ENCODE measurements at places on chromosomes 2 and 18.

- no peak for DNase-seq
Measured at GRCh38 chr2:152359573-152360363, 24.8 kb downstream of the FMNL2 start.

DNA sequence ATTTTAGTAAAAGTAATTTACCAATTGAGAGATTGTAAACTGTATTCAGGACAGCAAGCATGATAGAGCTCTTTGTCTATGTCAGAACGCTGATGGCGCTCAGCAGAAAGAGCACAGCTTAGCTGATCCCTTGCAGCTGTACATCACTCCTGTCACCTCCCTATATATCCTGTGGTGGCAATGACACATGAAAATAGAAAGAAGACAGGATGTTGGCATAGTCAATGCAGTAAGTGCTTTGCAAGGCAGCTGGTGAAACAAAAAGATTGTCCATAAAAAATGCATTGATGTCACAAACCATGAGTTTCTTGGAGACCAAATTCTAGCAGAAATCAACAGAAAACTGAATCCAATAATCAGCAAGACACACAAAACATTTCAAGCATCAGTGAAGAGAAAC lies 221.5 kb downstream of the RIT2 start:
- DNase-seq, result no peak

DNA sequence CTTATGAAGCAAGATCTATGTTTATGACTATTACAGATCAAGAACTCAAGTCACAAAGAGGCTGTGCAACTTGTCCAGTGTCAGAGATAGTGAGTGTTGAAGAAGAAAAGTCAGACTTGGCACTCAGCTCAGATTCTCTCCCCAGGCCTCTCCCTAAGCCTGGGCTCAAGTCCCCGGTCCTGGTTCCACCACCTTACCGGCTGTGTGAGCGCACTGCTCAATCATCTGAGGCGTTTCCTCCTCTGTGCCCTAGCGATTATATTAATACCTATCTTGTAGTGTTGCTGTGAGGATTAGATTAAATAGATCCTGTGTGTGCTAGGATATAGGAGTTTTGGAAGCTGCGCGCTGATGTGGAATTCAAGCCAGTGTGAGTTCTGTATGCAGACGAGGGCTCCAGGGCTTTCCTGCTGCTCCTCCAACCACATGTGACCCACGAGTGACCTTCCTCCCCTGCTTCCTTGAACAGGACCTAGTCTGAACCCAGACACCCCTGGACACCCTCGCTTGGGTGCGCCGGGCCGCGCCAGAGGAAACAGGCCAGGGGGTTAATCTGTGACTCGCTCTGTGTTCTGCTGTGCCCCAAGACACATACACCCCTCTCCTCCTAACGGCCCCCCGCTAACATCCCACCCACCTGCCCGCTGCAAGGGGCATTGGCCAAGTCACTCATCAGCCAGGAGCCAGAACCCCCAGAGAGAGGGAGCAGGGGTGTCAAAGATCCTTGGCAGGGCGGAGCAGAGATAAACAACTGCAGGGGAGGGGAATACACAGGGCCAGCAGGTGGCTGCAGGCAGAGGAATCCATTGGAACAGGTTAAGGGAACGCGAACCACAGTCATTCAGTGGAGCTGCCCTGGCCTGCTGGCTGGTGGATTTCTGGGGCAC lies 38.3 kb downstream of the TNS1 start:
- no peak for DNase-seq

GRCh38 chr2:20072436-20073158 lies 21.2 kb upstream of the LAPTM4A start:
- DNase-seq, result no peak

DNA sequence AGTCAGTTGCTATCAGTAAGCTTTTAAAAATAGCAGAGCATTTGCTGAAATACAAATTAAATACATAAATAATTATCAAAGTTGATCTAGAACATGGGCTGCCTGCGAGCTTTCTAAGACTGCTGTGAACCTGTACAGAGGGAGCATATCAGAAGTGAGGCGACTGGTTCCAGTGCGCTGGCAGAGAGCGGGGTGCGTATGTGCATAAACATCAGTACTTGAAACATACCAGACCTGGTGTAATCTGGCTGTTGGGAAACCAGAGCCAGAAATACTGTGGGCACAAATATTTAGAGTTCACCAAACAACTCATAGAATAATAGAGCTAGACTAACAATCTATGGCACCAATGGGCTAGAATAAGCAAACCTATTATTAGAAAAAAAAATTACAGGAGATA lies 27.3 kb downstream of the PDIA6 start:
- no peak for DNase-seq

GRCh38 chr2:17422061-17422460 lies 96.2 kb downstream of the RAD51AP2 start:
- DNase-seq, result no peak

DNA sequence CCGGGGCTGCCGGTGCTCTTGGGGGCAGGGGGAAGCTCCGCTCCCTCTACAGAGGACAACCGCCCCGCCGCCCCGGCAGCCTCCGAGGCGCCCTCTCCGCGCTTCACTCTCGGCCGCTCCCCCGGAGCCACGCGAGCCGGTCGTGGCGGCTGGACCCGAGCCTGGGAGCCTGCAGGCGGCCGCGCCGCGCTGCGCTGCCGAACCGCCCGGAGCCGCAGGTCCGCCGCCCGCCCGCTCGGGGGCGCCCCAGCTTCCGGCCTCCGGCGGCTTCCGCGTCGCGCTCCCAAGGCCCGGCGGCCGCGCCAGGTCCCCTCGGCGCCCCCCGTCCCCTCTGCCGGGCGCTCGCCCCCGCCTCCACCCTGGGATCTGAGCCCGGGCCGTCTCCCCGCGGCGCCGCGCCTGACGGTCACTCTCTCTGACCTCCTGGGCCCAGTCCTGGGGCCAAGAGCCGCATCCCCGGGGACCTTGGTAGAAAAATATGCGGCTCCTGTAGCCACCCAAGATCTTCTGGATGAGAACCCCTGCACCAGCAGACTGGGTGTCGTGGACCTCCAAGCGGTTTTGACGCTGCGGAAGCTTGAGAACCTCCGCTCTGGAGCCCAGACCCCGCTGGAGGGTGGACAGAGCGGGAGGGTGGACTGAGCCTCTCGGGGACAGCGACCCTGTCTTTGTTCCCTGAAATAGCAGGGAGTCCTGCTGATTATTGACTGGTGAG lies 44.3 kb downstream of the SERTAD2 start:
- DNase-seq, result no peak

- no peak for DNase-seq
Measured at GRCh38 chr2:29923110-29923721, 1.8 kb upstream of the ALK start.

DNA sequence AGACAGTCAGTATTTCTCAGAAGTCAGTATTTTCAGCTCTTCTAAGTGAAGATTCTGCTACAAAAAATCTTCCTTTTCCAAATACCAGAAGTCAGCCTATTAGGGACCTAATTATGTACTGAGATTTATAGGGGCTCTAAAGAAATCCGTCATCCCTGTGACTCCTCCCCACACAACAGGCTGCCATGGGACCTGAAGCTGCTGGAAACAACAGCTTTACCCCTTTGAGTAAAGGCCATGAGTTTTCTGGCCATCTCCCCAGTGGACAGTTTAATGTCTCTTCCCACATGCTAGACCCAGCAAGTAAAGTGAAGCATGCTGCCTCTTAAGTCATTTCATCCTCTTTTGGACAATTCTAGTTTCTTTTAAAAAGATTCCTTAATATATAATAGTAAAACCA lies 255.7 kb upstream of the ACVR2A start:
- no peak for DNase-seq

DNA sequence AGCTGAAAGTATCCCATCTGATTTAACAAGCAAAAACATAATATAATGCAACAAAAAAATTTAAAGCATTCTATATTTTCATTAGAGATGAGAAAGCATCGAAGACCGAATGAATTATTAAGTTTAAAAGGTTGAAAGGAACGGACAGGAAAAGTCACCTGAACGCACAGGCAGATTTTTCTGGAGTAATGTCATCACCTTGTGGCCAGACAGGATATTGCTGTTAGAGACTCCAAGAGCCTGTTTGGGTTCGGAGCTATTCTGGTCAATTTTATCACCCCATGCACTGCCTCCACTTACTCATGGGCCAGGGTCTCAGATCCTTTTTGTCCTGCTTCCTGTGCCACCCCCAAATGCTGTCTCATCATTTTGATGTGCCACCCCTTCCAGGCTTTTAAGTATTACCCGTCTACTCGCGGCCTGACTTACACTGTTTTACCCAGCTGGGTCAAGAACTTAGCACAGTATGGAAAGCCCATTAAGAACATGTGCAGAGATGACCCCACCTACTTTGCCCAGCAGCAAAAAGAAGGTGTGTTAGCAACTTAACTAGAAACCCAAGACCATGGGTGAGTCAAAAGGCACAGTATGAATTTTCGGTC lies 27.3 kb downstream of the GKN2 start:
- no peak for DNase-seq

DNA sequence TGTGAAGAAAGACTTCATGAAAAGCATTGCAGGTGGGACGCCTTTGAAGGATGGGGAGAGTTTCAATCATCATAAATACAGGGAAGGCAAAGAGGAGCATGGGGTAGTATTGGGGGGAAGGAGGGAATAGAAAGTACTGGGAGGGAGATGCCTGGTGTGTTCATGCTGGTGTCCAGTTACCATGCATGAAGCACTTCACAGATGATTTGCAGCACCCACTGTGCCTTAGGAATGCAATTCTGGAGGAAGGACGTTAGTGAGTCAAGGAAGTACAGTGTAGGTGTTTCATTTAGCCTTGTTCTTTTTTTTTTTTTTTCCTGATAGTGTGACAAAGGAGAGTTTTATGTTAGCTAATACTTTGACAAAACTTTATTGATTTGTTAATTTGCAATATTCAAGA lies 36.8 kb downstream of the ADAM23 start:
- peak; percentile 7 for DNase-seq

DNA sequence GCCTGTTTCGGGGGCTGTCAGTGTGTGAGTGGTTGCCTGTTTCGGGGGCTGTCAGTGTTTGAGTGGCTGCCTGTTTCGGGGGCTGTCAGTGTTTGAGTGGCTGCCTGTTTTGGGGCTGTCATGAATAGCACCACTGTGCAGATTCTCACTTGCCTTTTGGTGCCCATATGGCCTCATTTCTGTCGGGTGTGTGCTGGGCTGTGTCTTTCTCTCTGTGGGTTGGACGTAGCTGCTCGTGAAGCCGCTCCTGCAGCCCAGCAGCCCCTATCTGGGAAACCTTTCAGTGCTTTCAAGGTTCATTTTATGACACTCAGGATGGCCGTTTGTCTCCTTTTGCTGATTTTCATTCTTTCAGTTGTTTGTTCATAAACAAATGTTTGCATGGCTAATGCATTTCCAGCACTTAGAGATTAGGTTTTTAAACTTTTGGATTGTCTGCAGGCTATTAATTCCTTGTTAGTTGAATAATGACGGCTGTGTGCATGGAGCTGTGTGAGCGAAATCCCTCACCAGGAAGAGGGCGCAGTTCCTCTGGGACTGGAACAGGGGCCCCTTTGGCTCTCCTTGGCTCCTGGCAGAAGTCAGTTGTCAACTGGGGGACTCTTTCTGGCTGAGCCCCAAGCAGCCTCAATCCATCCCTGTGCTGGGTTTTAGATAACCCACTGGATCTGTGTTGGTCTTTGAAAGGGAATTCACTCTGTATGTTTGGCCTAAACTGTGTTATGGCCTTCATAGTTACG lies 10.8 kb downstream of the AGAP1 start:
- DNase-seq, result no peak

DNA sequence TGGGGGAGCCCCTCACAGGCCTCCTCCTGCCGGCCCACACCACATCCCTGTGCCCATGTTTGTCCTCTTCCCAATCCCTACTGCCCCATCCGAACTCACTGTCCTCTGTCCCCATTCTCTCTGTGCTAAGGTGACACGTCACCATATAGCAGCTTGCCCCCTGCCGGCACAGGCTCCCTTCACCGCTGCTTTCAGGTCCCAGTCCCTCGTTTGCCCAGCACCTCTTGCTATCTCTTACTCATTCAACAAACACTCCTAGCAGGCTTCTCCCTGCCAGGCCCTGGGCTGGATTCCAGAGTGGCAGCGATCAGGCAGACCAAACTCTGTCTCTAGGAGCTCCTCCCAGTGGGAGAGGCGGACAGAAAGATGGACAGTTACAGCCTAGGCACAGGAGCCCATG lies 74.3 kb downstream of the TFCP2L1 start:
- DNase-seq, result no peak

- DNase-seq, result no peak
Measured at GRCh38 chr18:51537487-51537886, 340.0 kb upstream of the MEX3C start.

Measured in fibroblast of skin of left biceps (primary cell).